ENCODE measurements at places on chromosomes 4 and X.

- DNase-seq = no peak
Observed at GRCh38 chr4:176837169-176837895, 44.6 kb upstream of the VEGFC start.

- no peak for DNase-seq
Observed at GRCh38 chr4:2572866-2573265, 36.4 kb downstream of the FAM193A start.

GRCh38 chr4:43341741-43342140, 449.2 kb downstream of the GRXCR1 start:
- DNase-seq = no peak

GRCh38 chrX:88135735-88136134, 611.3 kb upstream of the CPXCR1 start:
- no peak for DNase-seq

- no peak for DNase-seq
Observed at GRCh38 chr4:173171098-173171497, 2.5 kb downstream of the GALNT7 start.

- no peak for DNase-seq
Observed at GRCh38 chrX:140354431-140355120, 150.3 kb downstream of the SOX3 start.

GRCh38 chr4:126973201-126973600, 659.6 kb upstream of the INTU start:
- no peak for DNase-seq

DNA sequence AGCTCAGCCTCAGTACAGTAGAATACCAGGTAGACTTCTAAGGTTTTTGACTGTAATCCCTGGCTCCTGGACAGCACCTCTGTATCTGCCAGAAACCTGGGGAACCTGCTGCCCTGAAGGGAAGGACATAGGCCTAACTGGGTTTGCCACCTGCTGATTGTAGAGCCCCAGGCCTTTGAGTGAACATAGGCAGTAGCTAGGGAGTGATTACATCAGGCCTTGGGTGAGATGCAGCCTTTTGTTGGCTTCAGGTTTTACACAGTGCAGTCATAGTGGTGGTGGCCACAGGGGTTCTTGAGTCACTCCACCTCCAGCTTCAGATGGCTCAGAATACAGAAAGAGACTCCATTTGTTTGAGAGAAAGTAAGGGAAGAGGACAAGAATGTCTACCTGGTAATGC, 19.3 kb downstream of the IQCM start:
- no peak for DNase-seq

- DNase-seq = no peak
Observed at GRCh38 chrX:38313190-38313589, 14.1 kb downstream of the RPGR start.

DNA sequence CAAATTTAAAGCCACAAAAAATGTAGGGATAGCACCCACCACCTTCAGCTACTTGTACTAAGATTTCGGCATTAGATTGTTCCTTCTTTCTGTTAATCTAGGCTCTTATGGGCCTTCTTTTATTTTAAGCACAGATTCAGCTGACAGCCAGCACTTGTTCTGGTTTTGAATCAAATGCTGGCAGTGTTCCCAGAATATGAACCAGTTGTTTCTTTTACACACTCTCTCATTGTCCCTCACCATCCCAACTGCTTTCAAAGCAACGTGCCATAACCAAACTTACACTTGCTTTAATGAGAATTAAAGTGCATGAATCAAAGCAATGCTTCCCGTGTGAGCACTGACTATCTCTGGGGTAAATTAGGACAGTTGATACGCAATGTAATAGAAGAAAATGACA, 744.5 kb upstream of the FAM241A start:
- DNase-seq = no peak

- DNase-seq = no peak
Observed at GRCh38 chr4:25926462-25926861, 12.4 kb downstream of the SMIM20 start.

DNA sequence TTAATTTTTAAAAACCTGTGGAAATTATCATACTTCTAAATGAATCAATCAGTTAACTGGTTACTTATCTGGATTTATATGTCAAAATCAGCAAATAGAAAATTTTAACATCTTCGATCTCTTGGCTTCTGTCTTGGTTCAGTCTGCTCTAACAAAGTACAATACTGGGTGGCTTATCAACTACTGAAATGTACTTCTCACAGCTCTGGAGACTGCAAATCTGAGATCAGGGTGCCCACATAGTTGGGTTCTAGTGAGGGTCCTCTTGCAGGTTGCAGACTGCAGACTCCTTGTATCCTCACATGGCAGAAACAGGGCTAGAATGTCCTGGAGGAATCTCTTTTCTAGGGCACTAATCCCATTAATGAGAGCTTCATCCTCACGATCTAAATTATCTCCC, 1851.6 kb upstream of the TENM3 start:
- DNase-seq = no peak
